ENCODE measurements at places on chromosomes 1 and 21.

DNA sequence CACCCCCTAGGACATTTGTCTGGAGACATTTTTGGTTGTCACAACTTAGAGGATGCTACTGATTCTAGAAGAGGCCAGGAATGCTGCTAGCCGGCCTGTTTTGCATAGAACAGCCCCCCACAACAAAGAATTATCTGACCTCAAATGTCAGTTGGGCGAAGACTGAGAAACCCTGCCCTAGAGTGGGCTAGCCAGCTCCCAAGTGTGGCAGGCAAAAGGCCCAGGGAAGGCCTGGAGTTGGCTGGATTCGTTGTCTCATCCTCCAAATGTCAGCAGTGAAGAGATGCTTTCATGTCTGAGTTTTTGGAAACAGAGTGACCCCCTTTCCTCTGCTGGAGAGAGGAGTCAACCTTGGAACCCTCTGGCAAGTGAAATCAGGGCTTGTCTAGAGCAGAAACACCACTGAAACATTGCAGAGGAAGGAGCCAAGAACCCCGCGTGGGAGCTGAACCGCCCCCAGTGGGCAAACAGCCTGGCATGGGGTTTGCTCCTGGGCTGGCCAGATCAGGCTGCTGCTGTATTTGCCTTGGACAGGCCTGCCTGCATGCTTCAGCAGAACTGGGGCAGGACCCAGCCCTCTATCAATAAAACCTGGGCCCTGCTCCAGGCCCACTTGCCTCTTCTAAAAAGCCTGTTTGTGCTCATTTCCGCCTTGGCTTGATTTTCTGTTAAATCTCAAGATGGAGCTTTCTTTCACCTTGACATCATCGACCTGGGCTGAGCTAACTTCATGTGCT is 32.9 kb downstream of the RASSF5 start:
- no peak for DNase-seq

DNA sequence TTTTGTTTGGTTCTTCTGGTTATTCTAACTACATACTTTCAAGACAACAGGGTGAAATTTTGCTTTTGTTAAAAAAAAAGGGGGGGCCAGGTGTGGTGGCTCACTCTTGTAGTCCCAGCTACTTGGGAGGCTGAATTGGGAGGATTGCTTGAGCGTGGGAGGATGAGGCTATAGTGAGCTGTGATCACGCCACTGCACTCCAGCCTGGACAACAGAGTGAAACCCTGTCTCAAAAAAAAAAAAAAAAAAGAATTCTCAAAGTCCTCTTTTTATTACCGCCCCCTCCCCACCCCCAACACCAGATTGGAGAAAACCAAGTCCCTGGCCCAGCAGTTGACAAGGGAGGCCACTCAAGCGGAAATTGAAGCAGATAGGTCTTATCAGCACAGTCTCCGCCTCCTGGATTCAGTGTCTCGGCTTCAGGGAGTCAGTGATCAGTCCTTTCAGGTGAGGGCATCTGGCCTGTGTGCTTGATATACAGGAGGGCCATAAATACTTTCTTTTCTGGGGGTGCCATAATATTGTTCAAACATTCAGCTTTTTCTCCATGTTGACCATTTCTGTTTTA is 50.2 kb downstream of the LAMC2 start:
- no peak for DNase-seq

- DNase-seq, result no peak
These were observed 36.9 kb downstream of the SIM2 start for GRCh38 chr21:36735724-36736320.

DNA sequence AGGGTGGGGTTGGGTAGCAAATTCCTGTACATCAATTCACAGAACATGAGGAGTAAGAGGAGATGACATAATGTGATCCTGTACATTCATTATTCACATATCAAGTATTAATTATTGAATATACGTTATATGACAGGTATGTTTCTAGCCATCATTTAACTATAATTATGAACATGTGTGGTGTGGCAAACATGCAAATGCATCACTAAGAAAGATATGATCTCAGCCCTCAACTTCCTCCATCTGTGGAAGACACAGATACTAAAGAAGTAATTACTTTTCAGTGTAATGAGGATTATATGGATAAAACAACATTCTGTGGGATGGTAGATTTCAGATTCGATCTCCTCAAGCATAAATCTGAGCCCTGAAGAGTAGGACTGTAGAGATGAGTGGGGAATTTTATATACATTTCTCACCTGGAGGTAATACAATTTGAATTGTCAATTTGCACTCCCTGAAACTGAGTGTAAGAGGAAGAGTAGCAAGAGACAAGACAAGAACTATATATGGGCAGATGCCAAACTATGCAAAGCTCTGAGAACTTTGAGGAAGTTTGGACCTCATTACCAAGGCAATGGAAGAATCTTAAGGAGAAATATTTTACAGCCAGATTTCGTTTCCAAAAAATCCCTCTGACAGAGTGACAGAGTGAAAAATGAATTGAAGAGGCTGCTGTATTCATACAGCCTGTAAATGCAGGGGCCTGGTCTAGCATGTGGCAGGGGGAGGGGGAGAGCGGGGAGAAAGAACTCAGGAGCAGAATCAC is 275.5 kb downstream of the TPR start:
- no peak for DNase-seq

- DNase-seq, result peak; percentile 79
These were observed 3.4 kb upstream of the ECE1 start for GRCh38 chr1:21293537-21294265.

- DNase-seq, result no peak
These were observed 92.1 kb upstream of the LRRN2 start for GRCh38 chr1:204777591-204777990.

- no peak for DNase-seq
These were observed 34.9 kb upstream of the CACHD1 start for GRCh38 chr1:64435000-64435399.

DNA sequence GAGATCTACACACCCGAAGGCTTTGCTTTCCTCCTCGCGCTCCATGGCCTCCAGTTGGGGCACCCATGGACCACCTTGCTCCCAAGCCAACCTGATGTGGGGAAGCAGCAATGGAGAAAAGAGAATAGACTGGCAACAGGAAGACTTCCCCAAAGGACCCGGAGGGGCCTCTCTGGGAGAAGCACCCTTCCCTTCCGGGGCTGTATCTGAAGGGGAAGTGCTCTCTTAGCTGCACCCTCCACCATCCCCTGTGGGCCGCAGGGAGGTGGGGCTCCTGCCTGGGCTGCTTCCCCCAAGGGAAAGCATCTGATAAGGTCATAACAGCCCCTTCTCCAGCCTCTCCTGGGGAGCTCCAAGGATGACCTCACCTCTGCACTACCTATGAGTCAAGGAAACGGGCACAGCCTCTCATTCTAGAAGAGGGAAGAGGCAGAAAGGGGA is 100.2 kb downstream of the RIPK4 start:
- DNase-seq, result no peak

DNA sequence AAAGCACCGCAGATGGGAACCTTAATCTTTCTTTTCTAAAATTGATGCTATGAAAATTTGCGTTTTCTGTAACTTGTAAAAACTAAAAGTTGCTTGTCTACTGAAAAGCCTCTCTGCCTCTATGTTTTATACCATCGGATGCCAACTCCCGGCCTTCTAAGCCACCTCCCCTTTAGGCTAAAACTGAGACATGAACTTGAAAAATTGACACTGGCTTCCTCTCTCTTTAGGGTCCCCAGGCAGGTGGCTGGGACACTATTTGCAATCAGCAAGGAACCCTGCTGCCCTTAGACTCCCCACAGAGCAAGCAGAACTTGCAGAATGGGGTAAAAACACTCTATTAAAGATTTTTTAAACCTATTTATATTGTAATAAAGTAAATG is 151.1 kb upstream of the CAMK1G start:
- no peak for DNase-seq

- DNase-seq, result no peak
These were observed 59.3 kb downstream of the AK4 start for GRCh38 chr1:65207317-65207716.

DNA sequence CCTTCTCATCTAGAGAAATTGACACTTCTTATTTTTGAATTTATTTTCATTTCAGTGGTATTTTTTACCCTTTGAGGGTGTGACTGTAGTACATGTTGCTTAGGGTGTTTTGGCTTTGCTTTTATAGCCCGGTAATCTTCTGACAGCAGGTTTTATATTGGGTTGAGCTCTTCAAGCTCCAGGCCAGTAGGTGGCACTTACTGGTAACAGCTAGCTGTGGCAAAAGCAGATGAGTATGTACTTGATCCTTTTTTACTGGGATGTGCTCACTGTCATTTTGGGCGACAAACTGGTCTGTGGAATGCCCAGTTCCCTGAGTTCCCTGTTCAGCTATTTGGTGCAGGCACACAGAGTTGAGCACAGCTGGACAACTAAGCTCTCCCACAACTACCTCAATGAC is 916.2 kb upstream of the B3GALT2 start:
- no peak for DNase-seq

DNA sequence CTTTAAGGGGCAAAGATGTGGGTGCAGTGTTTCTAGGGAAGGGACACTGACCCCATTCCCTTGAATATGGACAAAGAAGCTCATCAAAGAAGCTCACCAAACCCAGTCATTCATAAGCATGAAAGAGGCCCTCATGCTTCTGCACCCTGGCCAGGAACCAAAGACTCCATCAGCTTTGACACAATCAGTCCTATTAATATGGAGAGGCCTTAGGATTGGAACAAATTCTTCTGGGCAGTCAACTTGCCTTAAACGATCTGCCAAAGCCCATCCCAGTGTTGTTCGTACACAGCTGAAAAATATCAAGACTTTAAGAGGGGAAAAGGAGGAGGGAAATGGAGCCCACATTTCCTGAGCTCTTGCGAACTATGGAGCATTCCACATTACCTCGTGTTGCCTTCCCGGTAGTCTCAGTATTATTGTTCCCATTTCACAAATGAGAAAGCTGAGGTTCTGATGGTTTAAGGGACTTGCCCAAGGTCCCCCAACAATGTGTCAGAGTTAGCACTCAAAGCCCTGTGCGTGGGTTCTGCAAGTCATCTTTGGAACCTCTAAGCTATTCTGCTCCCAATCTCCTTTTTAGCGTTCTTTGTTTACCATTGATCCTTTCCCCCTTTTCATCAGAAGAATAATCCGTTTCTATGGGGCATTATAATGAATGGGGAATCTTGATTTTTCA is 161.9 kb downstream of the ZBTB18 start:
- DNase-seq, result no peak

GRCh38 chr1:93593854-93594602 is 87.6 kb downstream of the BCAR3 start:
- no peak for DNase-seq

GRCh38 chr1:229869687-229870086 is 197.4 kb upstream of the GALNT2 start:
- no peak for DNase-seq

DNA sequence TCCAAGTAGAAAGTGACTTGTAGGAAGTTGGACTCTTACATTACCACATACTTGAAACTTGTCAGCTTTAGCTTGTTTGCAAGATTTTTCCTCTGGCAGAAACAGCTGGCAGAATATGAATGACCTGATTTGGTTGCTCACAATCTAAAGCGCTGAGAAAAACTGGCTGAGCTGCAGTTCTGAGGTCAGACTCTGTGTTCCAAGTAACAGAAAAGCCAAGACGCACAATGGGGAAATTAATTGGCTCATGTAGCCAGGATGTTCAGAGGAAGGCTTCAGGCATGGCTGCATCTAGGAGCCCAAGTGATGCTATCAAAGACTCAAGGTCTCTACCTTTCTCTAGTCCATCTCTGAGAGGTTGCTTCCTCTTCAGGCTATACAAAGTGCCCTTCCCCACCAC is 27.0 kb downstream of the ALPL start:
- no peak for DNase-seq

GRCh38 chr21:35963920-35964451 is 96.3 kb downstream of the SETD4 start:
- no peak for DNase-seq

Data from CD4-positive, alpha-beta T cell treated with Interleukin-21 for 1 hour (primary cell).